ENCODE measurements at places on chromosomes 1 and 21. TPM values are rescaled to one million over a fixed set of nuclear protein-coding genes. Genes with fewer than 3 reads are reported as not detected.

Gene FMN2
- not detected for total RNA-seq

Gene SYT2
- 0.92 TPM for total RNA-seq

Gene IKBKE
- 2.3 TPM for total RNA-seq

Gene UBXN10
- not detected for total RNA-seq

Gene ERICH3
- not detected for total RNA-seq

Gene NES
- total RNA-seq: 8.7 TPM

Gene FCGR1A
- not detected for total RNA-seq

Gene TMEM82
- not detected for total RNA-seq

Gene OR6K3
- total RNA-seq: not detected

Gene TCHHL1
- not detected for total RNA-seq

DNA sequence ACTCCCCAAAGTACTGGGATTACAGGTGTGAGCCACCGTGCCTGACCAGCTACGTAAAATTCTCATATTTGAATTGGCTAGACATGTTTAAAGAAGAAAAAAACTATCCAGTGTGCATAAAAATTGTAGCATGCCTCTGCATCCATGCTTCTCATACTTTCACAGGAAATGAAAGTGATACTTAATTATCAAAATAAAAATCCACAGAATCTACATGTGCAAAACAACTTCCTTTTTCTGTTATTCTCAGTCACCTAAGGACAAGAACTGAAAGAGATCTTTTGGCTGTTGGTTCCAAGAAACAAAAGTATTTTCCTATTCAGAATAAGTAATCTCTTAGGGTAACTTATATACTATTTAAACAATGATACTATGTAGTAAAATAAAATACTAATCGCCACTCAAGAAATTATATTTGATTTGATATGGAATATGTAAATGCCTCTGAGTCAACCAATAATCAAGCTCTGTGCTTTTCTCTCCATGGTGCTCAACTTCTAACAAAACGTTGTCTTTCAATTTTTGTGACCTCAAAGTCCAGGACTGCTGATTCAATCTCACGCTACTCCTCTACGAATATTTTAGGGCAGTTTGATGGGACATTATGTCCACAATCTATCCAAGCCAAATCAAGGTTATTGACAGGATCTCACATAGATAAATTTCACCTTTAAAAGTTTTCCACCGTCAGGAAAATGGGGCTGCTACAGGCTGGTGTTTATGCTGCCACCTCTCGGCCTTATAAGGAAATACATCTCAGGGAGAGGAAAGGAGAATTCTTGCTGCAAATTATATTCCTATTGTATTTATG lies 102.7 kb downstream of the ZNF281 start:
- peak; percentile 44 for DNase-seq
- H3K36me3 ChIP-seq: no peaks in the 10 kb centered on the region
- H3K27ac ChIP-seq: no peak overlapping the region
- H3K27me3 ChIP-seq: no peaks in the 10 kb centered on the region
- H3K4me1 ChIP-seq: no peaks in the 10 kb centered on the region

DNA sequence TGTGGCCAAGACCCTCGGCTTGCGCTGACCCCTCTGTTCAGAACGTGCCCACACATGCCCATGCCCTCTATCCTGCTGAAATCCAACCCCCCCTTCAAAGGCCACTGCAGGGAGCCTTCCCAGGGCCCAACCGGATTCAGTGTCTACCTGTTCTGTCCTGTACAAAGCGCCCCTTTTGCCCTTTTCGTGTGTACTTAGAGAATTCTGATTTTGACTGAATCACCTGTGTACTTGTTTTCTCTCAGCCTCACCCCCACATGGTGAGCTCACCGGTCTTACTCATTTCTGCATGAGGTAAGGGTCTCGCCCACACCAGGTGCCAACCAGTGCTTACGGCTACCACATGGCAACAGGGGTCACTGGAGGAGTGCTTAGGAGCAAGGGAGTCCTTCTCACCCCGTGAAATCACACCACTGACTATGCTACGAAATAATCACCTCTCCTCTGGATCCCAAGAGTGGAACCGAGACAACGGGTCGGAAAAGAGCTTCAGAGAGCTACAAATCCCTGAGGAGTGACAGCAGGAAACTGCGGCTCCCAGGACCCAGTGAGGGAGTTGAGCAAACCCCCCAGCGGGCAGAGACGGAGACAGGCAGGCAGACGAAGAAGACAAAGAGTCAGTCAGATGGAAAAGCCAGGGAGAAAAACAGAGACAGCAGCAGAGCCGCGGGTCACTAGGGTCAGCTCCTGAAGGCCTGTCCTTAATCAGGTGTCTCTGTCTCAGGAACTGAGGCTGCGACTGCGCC lies 2.1 kb upstream of the S100A2 start:
- H3K27me3 ChIP-seq: no peaks in the 10 kb centered on the region
- peak overlapping the region; percentile 11 for H3K27ac ChIP-seq
- DNase-seq: peak; percentile 41
- no peak overlapping the region for H3K4me3 ChIP-seq
- H3K36me3 ChIP-seq: no peaks in the 10 kb centered on the region

- no peaks in the 10 kb centered on the region for H3K27me3 ChIP-seq
- H3K4me1 ChIP-seq: no peaks in the 10 kb centered on the region
- no peak for DNase-seq
- no peak overlapping the region for H3K4me3 ChIP-seq
Observed at GRCh38 chr21:40905251-40905650, 58.3 kb upstream of the DSCAM start.

GRCh38 chr1:215132156-215132555 lies 49.6 kb downstream of the KCNK2 start:
- no peak overlapping the region for H3K27ac ChIP-seq
- H3K4me1 ChIP-seq: no peaks in the 10 kb centered on the region
- no peak overlapping the region for H3K4me3 ChIP-seq
- H3K36me3 ChIP-seq: no peaks in the 10 kb centered on the region
- no peaks in the 10 kb centered on the region for H3K27me3 ChIP-seq
- DNase-seq: no peak

- H3K4me3 ChIP-seq: no peak overlapping the region
- H3K4me1 ChIP-seq: no peaks in the 10 kb centered on the region
- no peaks in the 10 kb centered on the region for H3K27me3 ChIP-seq
- H3K36me3 ChIP-seq: no peaks in the 10 kb centered on the region
- no peak overlapping the region for H3K27ac ChIP-seq
- no peak for DNase-seq
Observed at GRCh38 chr21:37208741-37209225, 58.4 kb downstream of the VPS26C start.

DNA sequence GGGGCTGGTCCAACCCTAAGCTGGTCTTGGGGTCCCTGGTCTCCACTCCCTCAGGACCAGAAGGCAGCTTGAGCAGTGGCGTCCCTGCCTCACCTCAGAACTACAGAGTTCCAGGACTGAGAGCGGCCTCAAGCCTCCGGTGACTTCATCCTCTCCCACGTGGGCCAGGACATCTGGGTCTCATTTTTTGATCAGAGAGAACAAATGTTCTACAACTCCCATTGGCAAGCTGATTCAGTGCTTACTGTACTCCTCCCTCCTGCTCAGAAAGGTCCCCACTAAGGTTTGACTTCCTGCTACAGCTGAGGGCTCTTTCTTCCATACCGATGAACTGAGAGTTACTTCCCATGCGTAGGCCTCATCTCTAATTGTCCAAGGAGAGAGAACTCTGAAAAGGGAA lies 78.5 kb downstream of the PLXNA2 start:
- H3K4me1 ChIP-seq: peaks cover 25% of the 10 kb centered on the region
- H3K4me3 ChIP-seq: no peak overlapping the region
- H3K27ac ChIP-seq: no peak overlapping the region
- DNase-seq: no peak

- no peaks in the 10 kb centered on the region for H3K4me1 ChIP-seq
- no peak for DNase-seq
- no peaks in the 10 kb centered on the region for H3K27me3 ChIP-seq
Observed at GRCh38 chr1:112872551-112872962, 83.4 kb downstream of the SLC16A1 start.

DNA sequence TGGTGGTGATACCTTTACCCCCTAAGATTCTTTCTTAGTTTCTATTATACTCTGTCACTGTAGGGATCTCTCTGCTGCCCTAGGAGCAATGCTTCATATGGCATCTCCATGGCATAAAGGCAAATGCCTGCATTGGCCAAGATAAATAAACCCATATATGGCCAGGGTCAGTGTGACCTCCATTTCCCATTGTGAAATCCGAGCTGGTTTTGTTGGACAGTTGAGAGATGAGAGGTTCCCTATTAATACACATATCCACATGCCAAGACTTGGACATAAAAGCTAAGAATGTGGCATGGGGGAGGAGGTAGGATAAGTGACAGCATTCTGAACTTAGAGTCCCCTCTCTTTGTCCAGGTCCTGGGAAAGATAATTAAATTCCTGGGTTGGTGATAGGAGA lies 1.4 kb downstream of the TPM3 start:
- no peaks in the 10 kb centered on the region for H3K36me3 ChIP-seq
- H3K4me3 ChIP-seq: no peak overlapping the region
- H3K27me3 ChIP-seq: peaks cover 5% of the 10 kb centered on the region
- H3K27ac ChIP-seq: no peak overlapping the region
- DNase-seq: no peak
- no peaks in the 10 kb centered on the region for H3K4me1 ChIP-seq

DNA sequence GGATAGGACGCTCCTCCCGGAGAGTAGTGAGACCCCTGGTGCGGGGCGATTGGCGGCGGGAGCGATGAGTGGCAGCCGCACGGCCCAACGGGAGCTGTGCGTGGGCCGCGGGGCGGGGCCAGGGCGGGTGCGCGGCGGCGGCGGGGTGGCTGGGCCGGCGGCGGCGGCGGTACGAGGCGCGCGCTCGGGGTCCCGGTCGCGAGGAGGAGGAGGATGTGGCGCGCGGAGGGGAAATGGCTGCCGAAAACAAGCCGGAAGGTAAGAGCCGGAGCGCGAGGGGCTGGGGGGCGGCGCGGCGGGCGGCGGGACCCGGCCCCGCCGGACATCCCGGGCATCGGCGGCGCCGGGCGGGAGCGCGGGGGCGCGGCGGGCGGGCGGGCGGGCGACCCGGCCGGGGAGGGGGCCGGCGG lies at the start of gene CAMTA1:
Gene CAMTA1, plus strand, starts transcription at position 137 of the 410 bp plus-strand sequence. Its CDS starts 77 bp downstream, at position 214.
- no peaks in the 10 kb centered on the region for H3K27me3 ChIP-seq
- no peak for DNase-seq
- peak within 1 kb of the TSS; percentile 96 for H3K27ac ChIP-seq
- no peaks in the 10 kb centered on the region for H3K36me3 ChIP-seq
- H3K4me3 ChIP-seq: peak within 1 kb of the TSS; percentile 85
- peaks cover 4% of the 10 kb centered on the region for H3K4me1 ChIP-seq

GRCh38 chr1:197017558-197018146 lies 40.3 kb downstream of the CFHR5 start:
- no peaks in the 10 kb centered on the region for H3K27me3 ChIP-seq
- no peaks in the 10 kb centered on the region for H3K36me3 ChIP-seq
- no peaks in the 10 kb centered on the region for H3K4me1 ChIP-seq
- no peak overlapping the region for H3K4me3 ChIP-seq
- no peak overlapping the region for H3K27ac ChIP-seq

- no peak for DNase-seq
- no peaks in the 10 kb centered on the region for H3K36me3 ChIP-seq
- no peaks in the 10 kb centered on the region for H3K4me1 ChIP-seq
- H3K4me3 ChIP-seq: no peak overlapping the region
- H3K27ac ChIP-seq: no peak overlapping the region
- H3K27me3 ChIP-seq: peaks cover 9% of the 10 kb centered on the region
Observed at GRCh38 chr1:152743371-152744145, 14.3 kb upstream of the KPRP start.

- H3K4me1 ChIP-seq: peaks cover 10% of the 10 kb centered on the region
- no peak for DNase-seq
- H3K27ac ChIP-seq: no peak overlapping the region
- no peaks in the 10 kb centered on the region for H3K36me3 ChIP-seq
Observed at GRCh38 chr1:9875636-9876000, 34.5 kb downstream of the CTNNBIP1 start.

DNA sequence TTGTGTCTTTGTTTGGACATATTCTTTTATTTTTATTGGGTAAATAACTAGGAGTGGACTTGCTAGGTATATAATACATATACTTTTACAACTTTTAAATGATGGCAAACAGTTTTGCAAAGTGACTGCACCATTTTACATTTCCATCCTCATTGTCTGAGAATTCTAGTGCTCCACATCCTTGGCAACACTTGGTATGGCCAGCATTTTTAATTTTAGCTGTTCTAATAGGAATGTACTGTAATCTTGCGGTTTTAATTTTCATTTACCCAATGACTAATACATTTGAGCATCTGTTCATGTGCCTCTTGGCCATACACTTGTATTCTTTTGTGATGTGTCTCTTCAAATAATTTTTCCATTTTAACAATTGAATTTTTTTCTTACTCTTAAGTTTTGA lies 37.0 kb upstream of the ATP6V1G3 start:
- no peak for DNase-seq
- no peak overlapping the region for H3K4me3 ChIP-seq
- no peaks in the 10 kb centered on the region for H3K4me1 ChIP-seq
- H3K36me3 ChIP-seq: no peaks in the 10 kb centered on the region
- no peaks in the 10 kb centered on the region for H3K27me3 ChIP-seq

- no peak for DNase-seq
- H3K4me3 ChIP-seq: no peak overlapping the region
- H3K36me3 ChIP-seq: no peaks in the 10 kb centered on the region
- no peaks in the 10 kb centered on the region for H3K4me1 ChIP-seq
- no peak overlapping the region for H3K27ac ChIP-seq
- H3K27me3 ChIP-seq: no peaks in the 10 kb centered on the region
Observed at GRCh38 chr21:24148461-24148860, 1458.8 kb downstream of the MRPL39 start.

GRCh38 chr1:43227143-43227764 lies 42.5 kb upstream of the TMEM125 start:
- H3K36me3 ChIP-seq: no peaks in the 10 kb centered on the region
- no peak overlapping the region for H3K27ac ChIP-seq
- no peaks in the 10 kb centered on the region for H3K27me3 ChIP-seq

GRCh38 chr1:25889470-25889869 lies 14.0 kb upstream of the PAQR7 start:
- H3K4me3 ChIP-seq: no peak overlapping the region
- H3K27me3 ChIP-seq: no peaks in the 10 kb centered on the region
- no peak overlapping the region for H3K27ac ChIP-seq
- H3K4me1 ChIP-seq: peaks cover 16% of the 10 kb centered on the region

- no peak overlapping the region for H3K27ac ChIP-seq
- DNase-seq: no peak
- H3K4me3 ChIP-seq: no peak overlapping the region
- H3K4me1 ChIP-seq: no peaks in the 10 kb centered on the region
- peaks cover 6% of the 10 kb centered on the region for H3K27me3 ChIP-seq
Observed at GRCh38 chr1:9136932-9137331, 8.0 kb upstream of the GPR157 start.

DNA sequence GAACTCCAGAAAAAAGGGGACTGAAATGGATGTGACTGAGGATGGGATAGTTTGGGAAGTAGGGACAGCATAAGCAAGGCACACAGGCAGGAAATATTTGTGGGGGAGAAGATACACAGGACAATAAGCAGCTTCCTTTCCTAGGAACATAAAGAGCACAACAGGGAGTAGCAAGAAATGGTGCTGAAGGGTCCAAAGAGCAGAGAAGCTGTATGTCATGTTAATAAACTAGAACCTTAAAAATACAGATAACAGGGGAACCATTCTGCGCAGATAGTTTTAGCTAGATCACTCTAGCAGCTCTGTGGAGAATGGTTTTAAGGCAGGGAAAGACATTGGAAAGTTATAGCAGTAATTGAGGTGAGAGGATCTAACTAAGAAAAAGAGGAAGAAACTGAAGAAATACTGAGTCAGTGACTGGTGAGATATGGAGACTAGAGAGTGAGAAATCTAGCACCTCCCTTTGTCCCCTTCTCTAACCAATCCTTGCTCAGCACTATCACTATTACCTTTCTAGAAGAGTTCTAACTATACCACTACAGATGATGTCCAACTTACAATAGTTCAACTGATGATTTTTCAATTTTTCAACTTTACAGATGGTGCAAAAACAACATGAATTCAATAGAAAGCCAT lies 95.0 kb downstream of the CDC42BPA start:
- no peaks in the 10 kb centered on the region for H3K4me1 ChIP-seq
- no peak for DNase-seq
- no peaks in the 10 kb centered on the region for H3K36me3 ChIP-seq
- H3K27ac ChIP-seq: no peak overlapping the region
- H3K4me3 ChIP-seq: no peak overlapping the region
- no peaks in the 10 kb centered on the region for H3K27me3 ChIP-seq
